NK-92 treated with Interleukin-12 subunit alpha and Interleukin-12 subunit beta, amount 100 ng/mL, for 24 hours (cell line): ENCODE measurements at places on chromosomes 2 and 18.

DNA sequence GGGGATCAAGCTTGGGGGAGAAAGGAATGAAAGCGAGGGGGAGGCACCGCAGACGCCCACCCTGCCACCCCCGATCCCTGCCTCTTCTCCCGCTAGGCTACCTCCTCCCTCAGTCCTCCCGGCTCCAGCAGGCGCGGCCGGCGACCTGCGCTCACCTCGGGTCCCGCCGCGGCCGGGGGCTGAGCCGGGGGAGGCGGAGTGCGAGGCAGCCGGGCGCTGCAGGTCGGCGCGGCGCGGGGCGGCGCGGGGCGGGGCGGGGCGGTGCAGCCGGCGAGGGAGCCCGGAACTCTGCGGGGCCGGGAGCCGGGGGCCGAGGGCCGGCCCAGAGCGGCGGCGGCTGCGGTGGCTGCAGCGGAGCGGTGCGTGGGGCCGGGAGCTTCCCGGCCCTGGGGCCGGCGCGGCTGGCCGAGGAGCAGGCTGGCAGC lies 477 bp downstream of the ACVR1 start:
- DNase-seq, result peak; percentile 50

- no peak for DNase-seq
These were observed 101.6 kb downstream of the AP1S3 start for GRCh38 chr2:223735659-223736244.

DNA sequence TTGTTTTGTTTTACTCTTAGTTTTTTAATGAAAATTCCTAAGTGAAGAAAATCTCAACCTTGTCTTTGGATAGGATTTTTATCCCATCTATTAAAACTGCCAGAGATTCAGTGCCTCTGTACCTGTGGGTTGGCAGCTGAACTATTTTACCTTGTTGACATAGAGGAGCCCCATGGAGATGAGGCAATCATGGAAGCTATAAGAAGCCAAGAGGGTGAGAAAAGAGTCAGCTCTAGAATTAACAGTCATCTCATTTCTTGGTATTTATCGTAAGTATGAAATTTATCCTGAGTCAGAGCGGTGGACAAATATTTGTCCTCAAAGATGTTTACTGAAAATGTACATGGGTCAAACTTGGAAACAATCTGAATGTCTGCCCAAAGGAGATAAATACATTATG lies 35.8 kb upstream of the PGAP1 start:
- DNase-seq, result no peak

GRCh38 chr2:74959106-74959751 lies 786 bp downstream of the POLE4 start:
- DNase-seq, result no peak

GRCh38 chr2:94872676-94873361 lies 1.6 kb downstream of the TEKT4 start:
- DNase-seq, result no peak

GRCh38 chr2:102229141-102229769 lies 42.4 kb downstream of the IL1RL2 start:
- no peak for DNase-seq

DNA sequence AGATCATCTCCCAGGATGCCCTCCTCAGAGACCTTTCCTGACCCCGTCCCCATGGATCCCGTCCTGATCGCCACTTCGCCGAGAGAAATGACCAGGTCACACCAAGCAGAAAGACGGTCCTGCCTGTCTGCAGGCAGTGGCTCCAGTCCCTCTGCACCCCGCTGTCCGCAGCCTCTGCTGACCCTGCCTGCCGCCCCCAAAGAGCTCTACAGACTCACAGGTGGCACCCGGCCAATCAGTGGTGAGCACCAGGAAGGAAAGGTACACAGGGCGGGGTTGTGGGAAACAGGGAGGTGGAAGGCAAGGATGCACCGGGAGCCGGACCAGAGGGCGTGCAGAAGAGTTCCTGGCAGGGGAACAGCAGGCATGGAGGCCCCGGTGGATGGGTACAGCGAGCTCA lies 94.8 kb downstream of the NDUFA10 start:
- DNase-seq, result no peak

DNA sequence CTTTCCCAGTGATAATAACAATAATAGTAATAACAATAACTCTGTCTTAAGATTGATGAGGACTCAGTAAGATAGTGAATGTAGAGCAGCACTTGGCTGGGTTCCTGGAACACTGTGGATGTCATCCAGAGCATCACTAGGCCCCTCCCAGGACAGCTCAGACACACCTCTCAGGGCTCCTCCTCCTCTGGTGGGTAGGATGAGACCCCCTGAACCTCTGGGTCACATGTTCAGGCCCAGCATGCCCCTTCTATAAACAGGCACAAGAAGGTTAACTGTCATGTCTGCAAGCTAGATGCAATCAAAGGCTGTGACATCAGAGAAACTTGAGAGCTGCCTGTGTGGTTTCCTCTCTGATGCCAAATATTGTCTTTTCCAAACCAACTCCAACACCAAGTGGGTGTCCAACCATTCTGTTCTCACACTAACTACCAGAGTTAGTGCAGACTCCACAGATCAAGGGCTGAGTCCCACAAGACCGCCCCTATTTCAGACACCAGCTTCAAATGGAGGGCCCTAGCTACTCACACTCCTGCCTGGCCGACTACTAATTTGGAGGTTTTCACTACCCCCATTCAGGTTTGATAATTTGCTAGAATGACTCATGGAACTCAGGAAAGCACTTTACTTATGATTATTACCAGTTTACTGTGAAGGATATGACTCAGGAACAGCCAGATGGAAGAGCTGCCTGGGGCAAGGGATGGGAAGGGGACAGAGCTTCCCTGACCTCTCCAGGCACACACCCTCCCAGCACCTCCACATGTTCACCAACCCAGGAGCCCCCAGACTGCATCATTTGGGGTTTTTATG lies 46.4 kb upstream of the BZW1 start:
- peak; percentile 11 for DNase-seq

DNA sequence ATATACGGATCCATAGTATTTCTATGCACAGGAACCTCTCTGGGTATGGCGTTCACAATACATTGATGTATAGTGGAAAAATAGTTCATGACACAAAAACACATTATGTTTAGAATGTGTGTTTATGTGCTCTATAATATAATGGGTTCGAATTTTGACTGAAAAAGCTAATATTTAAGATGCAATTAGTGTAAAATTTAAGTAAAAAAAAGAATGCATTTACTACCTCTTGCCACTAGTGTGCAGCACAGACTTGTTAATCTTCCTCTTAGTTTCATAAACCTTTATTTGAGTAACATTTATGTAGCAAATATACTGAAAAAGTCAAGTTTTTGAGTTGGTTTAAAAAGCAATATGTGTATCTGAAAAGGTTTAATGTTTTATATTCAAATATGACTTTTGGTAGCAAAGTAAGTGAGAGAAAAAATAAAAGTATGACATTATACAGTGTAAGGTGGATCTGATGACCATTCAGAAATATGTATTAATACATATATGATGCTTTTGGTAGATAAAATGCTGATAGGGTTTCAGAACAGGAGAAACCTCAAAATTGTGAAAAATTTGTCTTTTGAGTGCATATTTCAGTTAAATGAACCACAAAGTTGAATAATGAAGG lies 49.4 kb downstream of the CCDC102B start:
- DNase-seq, result no peak

DNA sequence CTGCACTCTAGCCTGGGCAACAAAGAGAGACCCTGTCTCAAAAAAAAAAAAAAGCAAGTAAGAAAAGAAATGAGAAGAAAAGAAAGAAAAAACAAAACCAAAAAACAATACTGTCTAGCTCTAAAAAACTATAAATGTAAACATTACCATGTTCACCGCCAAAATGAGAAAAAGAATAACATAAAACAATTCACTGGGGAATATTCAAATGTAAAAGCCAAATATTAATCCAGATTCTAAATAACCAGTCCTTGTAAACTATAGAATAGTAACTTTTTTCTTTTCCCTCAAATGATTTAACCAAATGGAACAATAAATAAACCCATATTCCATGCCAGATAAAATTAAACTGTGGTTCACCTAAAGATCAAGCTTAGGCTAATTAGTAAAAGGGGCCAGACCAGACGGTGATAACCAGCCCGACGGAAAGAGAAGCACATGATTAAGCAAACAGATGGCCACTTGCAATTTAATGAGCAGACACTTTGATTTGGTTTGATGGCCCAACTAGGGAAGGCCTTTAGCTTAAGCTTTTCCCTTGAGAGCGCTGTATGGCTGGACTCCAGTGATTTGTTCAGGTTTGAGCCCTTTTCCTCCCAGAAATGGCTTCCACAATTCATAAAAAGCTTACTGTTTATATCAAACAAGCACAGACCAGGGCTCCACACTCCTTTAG lies 39.4 kb upstream of the ZNF397 start:
- DNase-seq, result no peak

DNA sequence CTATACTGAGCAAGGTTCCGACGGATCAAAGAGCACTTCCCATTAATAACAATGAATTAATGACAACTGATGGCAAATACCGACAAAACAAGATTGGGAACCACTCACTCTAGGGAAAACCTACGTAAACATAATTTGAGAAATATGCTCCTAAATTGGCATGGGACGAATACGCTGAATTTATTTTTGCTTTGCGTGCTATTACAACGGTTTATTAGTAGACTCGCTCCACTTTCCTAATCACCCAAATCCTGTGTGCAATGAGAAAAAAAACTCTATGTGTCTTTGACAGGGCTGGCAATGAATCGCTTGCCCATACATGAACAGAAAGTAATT lies 536 bp upstream of the SLC25A12 start:
- DNase-seq, result no peak

- DNase-seq, result no peak
These were observed 22.4 kb downstream of the NBEAL1 start for GRCh38 chr2:203037026-203037425.

- DNase-seq, result no peak
These were observed 136.5 kb downstream of the UBR3 start for GRCh38 chr2:169963786-169964185.

- no peak for DNase-seq
These were observed 5.7 kb upstream of the HS1BP3 start for GRCh38 chr2:20656561-20656960.

- no peak for DNase-seq
These were observed 88.8 kb downstream of the STK39 start for GRCh38 chr2:168158586-168158985.

DNA sequence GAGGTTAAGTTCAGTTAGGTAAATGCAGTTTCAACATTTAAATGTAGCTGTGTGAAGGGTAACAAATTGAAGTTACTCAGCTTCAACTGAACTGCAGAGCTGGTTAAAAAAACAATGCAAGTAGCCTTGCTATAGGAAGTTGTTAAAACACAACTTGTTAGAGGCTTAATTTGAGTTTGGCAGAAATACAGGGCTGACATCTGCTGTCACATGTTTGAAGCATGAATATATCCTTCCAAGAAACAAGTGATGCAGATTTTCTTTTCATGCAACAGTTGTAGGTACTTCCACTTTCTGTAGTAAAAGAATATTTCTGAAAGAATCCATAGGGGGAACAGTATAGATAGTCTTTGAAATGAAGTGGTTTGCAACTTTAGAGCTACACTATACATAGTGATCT lies 208.7 kb upstream of the RASGRP3 start:
- DNase-seq, result no peak

DNA sequence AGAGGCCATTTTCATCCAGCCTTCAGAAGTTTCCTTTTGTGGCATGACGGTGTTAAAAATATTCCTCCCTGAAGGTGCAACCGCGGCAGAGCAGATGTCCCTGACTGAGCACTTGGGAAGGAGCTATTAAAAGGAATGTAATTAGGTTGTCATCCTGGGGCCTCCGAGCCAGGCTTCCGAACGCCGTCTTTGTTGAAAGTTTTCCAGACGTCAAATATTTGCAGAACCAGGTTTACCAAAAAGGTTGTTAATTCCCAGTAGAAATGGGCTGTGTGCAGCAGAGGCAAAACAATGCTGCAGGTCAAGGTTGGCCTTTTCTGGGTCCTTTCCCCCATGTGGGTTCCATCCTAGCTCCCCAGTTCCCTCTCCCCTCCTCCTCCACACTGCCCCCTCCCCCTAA lies 110.0 kb upstream of the STPG4 start:
- DNase-seq, result no peak

GRCh38 chr18:23191232-23191631 lies 55.9 kb downstream of the CABLES1 start:
- DNase-seq, result no peak

- DNase-seq, result no peak
These were observed 869 bp downstream of the USP40 start for GRCh38 chr2:233565685-233566140.

DNA sequence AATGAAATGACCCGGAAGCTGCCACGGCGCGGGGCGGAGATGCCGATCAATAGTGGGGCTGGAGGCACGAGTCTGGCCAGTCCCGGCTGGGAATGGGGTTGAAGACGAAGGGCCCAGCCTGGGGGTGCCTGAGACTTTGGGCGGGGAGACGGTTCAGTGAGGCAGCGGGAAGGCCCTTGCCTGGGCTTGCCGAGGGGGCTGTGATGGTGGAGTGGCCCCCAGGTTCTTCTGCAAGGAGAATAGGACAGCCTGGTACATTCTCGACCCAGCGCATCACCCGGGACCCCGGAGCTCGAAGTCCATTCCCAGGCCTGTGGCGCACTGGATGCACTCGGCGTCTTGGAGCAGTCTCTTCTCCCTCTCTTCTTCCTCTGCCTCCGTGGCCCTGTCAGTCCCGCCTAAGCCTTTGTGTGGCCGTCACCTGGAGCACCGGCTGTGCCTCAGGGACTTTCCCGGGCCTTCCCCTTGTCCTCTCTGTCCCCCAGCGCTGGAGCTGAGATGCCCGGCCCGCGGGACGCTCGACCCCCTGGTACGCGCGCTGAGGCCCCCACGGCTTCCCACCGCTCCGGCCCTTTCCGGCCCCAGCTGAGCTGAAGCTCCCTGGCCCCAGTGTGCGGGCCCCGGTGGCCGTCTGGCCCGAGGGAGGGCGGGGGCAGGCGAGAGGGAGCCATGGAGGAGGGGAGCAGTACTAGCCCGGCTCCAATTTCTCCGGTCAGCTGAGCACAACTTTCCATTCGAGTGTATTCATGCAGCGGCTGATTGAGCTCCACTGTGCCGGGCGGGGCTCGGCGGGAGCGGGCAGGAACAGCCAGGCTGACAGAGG lies 8.0 kb downstream of the SIX3 start:
- no peak for DNase-seq

GRCh38 chr18:5972298-5972697 lies 77.0 kb upstream of the TMEM200C start:
- no peak for DNase-seq

DNA sequence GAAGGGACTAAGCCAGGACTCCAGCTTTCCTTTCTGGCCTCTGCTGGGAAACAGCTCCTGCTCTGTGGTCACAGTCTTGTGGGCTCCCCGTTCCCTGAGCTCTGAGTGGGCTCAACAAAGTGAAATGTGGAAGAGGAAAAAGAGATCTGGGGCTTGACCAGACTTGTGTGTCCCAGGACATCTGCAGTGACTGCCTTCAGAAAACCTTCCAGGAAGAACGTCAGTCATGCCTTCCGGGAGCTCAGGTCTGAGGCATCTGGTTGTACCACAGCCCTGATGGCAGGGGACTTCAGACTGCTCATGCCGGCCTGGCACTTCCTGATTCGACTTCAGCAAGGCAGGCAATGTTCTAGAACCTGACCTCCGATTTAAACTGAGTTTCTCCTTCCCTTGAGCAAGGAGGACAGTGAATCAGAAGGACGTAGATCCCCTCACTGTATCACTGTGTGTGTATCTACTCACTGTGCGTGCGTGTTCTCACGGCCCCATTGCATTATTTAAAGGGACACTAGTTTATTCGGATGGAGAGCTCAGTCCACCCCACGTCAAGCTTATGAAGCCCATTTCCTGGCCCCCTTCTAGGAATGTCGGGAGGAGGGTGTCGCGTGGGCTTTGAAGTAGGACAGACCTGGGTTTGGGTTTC lies 548 bp upstream of the FBLN7 start:
- no peak for DNase-seq
